ENCODE measurements at places on chromosomes 5 and 9. TPM values are rescaled to one million over a fixed set of nuclear protein-coding genes. Genes with fewer than 3 reads are reported as not detected.

The QRFP gene
- not detected for total RNA-seq

The IQGAP2 gene
- total RNA-seq = 2.6 TPM

The TMEM252 gene
- not detected for total RNA-seq

The GABRP gene
- total RNA-seq = not detected

The GPR150 gene
- 0.43 TPM for total RNA-seq

- DNase-seq = peak; percentile 24
Observed at GRCh38 chr9:131854896-131855613, 115.2 kb upstream of the RAPGEF1 start.

- DNase-seq = no peak
Observed at GRCh38 chr5:76371960-76372322, 31.1 kb upstream of the IQGAP2 start.

DNA sequence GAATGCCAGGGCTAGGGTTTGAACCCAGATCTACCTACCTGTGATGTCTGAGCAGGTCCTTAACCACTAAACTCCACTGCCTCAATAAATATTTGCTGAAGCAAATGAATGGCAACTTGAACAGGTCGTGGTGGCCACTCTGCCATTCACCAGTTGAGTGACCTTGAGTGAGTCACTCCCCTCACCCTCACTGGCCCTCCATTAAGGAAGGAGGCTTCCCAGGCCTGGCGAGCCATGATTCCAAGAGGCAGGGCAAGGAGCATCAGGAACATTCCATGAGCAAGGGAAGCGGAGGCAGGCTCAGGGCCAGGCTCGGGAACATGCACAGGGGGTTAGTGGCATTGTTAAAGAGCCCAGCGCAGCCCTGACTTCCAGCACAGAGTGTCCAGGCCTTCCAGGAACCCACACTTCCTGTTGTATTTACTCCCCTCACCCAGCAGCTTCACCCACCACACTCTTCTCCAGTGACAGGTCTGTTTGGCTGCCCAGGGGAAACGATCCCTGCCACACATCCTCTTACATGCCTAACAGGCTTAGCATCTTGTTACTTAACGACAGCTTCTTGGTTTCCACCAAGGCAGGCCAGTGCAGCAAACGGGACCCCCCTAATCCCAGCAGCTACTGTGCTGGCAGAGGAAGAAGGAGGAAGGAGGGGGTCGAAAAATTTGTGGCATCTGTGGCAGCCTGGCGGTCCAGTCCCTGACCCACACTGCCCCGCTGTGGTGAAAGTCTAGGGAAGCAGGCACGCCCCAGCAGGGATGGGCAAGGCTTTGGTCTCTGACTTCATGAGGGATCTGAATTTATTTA, 43.7 kb upstream of the TTC1 start:
- peak; percentile 52 for DNase-seq

- DNase-seq = no peak
Observed at GRCh38 chr5:179802950-179803562, 3.6 kb downstream of the MGAT4B start.

DNA sequence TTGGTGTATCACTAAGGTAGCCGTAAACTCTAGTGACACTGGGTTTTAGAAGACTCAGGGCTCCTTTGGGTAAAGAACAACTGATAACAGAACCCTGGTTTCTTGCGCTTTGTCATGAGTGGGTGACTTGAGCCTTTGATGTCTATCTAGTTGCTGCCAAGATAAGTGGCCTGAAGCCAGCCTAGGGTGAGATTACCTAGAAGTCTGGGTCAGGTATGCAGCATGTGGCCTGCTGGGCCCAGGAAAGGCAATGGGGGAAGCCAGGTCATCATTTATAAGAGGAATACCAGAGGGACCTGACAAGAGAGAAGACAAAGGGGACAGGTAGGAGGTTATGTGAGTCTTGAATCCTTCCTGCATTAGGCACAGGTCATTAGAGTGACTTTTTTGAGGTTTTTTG, 23.2 kb upstream of the GARNL3 start:
- no peak for DNase-seq

- no peak for DNase-seq
Observed at GRCh38 chr9:82406456-82407085, 418.0 kb downstream of the SPATA31D1 start.

GRCh38 chr5:88556406-88556805, 287.8 kb upstream of the TMEM161B start:
- DNase-seq = no peak

GRCh38 chr5:172035049-172035448, 28.6 kb upstream of the FBXW11 start:
- DNase-seq = no peak

DNA sequence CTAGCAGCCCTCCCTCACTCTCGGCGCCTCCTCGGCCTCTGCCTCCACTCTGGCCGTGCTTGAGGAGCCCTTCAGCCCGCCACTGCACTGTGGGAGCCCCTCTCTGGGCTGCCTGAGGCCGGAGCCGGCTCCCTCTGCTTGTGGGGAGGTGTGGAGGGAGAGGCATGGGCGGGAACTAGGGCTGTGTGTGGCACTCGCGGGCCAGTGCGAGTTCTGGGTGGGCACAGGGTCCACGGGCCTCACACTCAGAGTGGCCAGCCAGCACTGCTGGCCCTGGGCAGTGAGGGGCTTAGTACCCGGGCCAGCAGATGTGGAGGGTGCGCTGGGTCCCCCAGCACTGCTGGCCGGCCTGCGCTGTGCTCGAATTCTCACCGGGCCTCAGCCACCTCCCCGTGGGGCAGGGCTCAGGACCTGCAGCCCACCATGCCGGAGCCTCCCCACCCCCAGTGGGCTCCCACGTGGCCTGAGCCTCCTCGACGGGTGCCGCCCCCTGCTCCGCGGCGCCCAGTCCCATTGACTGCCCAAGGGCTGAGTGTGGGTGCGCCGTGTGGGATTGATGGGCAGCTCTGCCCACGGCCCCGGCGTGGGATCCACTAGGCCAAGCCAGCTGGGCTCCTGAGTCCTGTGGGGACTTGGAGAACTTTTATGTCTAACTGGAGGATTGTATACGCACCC, 30.4 kb upstream of the FCHO2 start:
- no peak for DNase-seq

DNA sequence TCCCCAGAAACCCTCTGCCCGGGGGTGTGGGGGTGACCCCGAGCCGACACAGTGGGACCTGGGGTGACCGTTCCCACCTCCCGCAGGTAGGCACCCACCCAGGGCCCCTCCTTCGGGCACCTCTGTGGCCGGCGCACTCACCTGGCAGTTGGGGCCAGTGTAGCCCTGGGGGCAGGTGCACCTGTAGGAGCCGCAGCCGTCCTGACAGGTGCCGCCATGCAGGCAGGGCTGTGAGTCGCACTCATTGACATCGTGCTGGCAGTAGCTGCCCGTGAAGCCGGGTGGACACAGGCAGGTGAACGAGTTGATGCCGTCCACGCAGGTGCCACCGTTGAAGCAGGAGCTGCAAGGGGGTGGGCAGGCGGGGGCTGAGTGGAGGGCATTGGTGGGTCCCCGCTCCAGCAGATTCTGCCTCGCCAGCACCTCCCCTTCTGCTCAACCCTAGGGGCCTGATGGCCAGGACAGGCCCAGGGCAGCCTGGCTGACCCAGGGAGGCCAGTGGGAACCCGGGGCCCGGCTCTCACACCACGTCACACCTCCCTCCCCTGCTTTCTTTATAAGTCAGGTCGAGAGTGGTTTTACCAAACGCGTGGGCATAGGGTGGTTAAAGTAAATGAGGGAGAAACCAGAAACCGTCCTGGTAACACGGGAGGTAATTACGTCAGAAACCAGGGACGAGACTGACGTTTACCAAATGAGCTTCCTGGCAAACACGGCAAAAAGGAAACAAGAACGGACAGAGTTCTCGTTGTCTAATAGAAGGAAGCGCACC, 26.1 kb upstream of the SEC16A start:
- DNase-seq = no peak

GRCh38 chr5:131185523-131186104, 14.9 kb downstream of the LYRM7 start:
- DNase-seq = no peak

DNA sequence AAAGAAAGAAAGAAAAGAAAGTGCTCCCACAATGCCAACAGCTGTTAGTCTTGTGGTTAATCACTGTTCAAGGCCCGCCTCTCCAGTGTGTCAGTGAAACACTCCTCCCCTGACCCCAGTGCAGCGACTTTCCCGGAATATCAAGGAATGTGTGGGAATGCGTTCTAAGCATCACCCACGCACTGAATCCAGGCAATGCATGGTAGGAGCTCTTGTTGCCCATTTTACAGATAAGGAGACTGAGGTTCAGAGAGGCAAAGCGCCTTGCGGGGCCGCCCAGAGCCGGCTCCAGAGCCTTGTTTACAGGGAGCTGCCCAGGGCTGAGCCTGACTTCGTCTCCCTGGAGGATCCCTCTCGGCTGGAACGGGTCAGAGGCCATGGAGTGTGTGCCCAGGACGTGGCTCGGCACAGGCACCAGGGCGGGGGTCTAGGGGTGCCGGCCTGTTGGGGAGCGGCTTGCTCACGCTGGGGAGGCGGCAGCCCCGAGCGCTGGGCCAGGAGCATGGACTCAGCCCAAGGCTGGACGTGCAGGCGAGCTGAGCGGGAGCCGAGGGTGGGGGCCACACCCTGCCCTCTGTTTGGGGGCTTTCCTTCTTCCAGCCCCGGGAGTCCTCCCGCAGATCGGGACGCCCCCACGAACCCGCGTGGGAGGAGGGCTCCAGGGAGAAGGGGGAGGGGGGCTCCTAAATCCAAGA, 823 bp downstream of the ST6GALNAC6 start:
- DNase-seq = peak; percentile 90

GRCh38 chr5:91441082-91441481, 58.0 kb upstream of the ARRDC3 start:
- DNase-seq = no peak

- no peak for DNase-seq
Observed at GRCh38 chr5:16384804-16385203, 80.8 kb downstream of the ZNF622 start.

DNA sequence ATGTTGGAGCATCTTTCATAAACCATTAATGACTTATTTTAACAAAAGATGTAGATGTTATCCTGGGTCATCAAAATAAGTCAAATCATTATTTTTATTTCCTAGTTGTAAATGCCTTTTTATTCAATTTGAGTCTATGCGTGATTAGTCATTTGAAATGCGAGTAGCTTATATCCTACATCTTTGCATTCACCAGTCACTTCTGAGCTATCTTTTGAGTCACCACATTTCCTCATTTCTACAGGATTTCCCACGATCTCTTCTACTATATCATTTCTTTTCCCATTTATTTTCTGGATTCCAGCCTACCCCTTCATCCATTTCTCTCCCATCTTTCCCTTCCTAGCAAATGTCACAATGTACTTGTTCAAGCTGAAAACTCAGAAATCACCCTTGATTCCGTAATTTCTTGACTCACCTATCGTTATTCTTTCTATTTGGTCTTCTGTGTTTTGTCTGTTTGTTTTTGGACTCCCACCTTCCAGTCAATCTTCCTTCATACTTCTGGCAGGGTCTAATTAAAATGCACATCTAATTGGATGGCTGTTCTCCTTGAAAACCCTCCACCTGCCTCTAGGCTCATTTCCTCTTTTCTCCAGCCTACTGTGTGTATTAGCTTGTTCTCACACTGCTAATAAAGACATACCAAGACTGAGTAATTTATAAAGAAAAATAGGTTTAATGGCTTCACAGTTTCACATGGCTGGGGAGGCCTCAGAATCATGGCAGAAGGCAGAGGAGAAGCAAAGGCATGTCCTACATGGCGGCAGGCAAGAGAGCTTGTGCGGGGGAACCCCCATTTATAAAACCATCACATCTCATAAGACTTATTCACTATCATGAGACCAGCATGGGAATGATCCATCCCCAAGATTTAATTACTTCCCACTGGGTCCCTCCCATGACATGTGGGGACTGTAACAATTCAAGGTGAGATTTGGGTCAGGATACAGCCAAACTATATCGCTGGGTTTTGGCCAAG, 112.4 kb downstream of the MEF2C start:
- DNase-seq = no peak

DNA sequence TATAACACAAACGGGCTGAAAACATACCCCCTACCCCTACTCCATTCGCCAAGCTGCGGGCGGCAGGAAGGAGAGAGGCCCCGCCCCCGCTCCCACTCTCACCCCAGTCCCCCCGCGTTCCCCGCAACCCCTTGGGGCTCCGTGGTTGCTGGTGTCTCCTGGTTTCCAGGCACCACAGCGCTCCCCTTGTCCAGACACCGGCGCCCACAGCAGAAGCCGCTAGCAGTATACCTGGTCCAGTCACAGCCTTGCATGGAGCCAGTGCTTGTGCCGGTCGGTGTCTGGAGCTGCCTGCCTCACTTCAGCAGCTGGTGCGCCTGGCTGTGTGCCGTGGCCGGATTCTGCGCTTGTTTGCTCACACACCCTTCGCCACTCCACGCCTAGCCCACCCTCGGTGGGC, 240.5 kb upstream of the DAB2 start:
- DNase-seq = no peak

- DNase-seq = no peak
Observed at GRCh38 chr5:10904862-10905432, 143.9 kb upstream of the DAP start.

DNA sequence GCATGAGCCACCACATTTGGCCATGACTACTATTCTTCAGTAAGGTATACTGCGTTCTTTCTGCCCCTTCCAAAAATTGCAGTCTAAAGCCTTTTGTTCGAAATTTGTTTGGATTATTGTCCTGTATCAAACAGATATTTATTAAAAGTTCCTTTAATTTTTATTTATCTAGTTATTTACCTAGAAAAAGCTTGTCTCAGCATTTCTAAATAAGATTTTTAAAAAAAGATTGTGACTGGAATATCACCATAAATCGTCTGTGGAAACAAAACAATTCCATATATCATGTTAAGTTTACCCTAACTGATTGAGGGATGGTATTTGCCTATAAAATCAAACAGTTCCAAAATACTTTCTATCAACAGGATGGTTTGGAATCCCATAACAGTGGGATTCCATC, 14.7 kb downstream of the GNG10 start:
- no peak for DNase-seq

GRCh38 chr9:96038914-96039313, 163.4 kb downstream of the ERCC6L2 start:
- DNase-seq = no peak
